Stromal cell of bone marrow (primary cell): ENCODE measurements at places on chromosomes 1 and 21.

GRCh38 chr21:41024746-41025254 lies 143.2 kb upstream of the BACE2 start:
- no peak for DNase-seq

DNA sequence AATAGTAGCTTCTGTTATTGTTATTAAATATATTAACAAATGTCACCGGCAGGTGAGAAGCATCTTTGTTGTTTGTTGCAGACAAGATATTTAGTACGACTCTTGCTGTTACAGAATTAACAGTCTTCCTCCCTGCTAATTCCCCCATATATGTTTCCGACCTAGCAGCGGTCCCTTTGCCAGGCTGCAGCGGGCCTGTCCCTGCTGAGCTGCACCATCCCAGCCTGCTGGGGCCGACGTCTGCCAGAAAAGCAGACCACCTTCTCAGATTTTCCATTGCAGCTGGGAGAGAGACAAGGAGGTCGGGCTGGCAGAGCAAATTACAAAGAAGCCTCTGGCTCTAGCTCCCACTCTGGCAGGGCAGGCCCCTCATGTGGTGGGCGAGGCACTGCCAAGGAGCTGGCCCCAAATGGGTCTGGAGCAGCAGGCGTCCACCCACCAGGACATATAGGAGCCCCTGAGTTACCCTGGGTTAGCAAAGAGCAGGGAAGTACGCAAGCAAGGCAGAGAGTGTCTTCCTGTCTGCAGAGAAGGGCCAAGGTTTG lies 142.7 kb downstream of the FOXD2 start:
- no peak for DNase-seq

DNA sequence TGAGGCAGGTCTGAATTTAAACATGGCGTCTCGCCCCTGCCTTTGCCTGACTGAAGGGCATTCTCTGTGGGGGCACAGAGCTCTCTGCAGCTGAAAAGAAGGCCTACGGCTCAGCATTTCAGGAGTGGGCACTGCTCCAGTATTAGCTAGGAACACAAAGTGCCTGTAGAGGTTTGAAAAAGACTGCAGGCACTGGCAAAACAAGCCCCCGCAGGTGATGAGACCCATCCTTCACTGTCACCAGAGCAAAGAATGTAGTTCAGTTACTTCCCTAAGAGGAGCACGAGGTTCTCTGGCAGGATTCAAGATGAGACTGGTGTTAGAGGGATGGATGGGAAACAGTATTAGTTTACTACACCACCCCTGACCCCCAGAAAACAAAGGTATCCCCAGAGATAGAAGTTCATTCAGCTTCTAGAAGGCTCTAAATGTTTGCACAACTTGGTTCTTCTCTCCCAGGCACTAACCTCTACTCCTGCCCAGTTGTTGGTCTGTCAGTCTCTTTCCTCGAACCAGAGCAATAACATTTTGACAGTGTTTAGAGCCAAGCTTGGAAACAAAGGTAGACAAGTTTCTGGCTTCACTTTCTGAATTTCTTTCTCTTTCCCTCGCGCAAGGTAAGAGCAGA lies 101.9 kb upstream of the KCNE2 start:
- no peak for DNase-seq

DNA sequence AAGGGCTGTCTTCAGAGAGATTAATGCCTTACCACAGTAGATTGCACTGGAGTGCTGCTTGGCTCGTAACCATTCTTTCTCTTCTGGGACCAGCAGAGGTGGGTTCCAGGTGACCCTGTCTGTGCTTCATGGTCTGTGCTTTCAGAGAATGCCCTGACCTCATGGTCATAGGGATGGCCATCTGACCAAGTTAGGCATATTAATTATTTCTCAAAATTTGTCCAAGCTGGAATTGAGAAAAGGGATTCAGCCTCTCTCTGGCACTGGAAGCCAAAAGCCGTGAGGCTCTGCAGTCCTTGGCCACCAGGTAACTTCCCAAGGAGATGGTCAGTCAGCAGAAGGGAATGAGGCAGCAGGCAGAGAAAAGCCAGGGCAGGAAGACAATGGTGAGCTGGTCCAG lies 37.2 kb upstream of the TSPAN2 start:
- no peak for DNase-seq

GRCh38 chr1:113871597-113872113 lies at the start of gene PTPN22:
TSS of gene PTPN22 (minus strand) at chr1:113871712.
- DNase-seq = peak; percentile 74

DNA sequence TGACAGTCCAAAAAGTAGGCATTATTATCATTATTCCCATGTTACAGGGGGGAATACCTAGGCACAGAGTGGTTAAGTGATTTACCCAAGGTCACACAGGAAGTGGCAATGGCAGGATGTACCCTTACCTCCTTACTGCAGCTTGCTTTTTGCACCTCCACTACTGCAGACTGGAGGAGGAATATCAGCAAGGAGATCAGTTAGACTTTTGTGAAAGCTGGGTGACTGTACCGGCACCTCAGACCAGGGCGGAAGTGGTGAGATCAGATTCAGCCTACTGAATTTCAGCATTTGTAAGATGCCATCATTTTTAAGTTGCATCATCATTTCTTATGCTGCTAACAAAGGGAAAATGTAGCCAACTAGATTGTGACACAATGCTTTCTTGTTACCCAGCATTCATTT lies 4.5 kb downstream of the ADARB1 start:
- DNase-seq = peak; percentile 47

- DNase-seq = no peak
Measured at GRCh38 chr21:16678429-16679160, 834.2 kb upstream of the CXADR start.

DNA sequence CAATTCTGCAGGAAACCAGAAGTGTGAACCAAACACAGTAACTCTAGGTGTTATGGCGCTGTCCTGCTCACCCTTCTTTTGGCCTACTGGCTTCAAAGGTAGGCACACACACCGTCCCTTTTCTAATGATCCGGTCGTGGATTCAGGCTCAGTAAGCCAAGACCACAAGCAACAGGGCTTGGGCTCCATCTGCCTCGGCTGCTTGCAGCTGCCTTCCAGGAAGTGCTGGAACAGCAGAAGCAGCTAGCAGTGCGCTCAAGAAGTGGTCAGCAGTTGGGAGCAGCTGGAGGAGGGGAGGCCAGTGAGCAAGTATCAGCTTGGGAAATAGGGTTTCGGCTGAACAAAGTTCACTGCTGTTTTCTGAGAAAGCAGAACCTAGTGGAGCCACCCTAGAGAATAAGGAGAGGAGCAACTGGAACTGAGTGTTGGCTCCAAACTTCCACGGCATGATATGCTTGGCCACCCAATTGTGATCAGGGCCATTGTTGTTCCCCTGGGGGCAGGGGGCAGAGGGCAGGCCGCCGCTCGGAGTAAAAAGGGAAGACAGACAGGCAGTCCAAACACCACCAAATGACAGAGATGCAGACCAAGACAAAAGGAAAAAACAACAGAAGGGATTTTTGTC lies 173.4 kb downstream of the TOMM20 start:
- DNase-seq = peak; percentile 63

GRCh38 chr1:111597426-111597825 lies 22.2 kb upstream of the RAP1A start:
- no peak for DNase-seq

GRCh38 chr1:65791801-65792668 lies 660 bp upstream of the PDE4B start:
- DNase-seq = peak; percentile 11

GRCh38 chr1:205343431-205344065 lies 13.2 kb downstream of the KLHDC8A start:
- no peak for DNase-seq

- DNase-seq = no peak
Measured at GRCh38 chr1:94463056-94463764, 45.0 kb downstream of the ABCD3 start.

- DNase-seq = no peak
Measured at GRCh38 chr1:236492378-236492777, 31.4 kb upstream of the LGALS8 start.

DNA sequence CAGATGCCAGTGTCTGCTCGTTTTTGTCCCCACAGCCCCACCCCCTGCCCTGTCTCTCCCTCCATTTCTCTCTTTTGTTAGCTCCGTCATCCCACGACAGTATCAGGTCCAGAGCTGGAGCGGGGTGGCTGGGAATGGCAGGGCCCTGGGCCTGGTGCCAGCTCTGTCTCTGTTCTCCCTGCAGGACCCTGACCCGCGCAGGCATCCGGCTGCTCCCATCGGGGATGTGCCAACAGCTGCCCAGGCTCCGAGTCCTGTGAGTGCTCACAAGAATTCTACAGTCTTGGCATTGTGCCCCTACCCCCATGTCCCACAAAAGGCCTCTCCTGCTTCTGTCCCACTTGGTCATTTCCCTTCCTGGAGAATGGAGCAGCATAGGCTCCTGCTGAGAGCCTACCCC lies 37.4 kb downstream of the UBE2T start:
- no peak for DNase-seq

DNA sequence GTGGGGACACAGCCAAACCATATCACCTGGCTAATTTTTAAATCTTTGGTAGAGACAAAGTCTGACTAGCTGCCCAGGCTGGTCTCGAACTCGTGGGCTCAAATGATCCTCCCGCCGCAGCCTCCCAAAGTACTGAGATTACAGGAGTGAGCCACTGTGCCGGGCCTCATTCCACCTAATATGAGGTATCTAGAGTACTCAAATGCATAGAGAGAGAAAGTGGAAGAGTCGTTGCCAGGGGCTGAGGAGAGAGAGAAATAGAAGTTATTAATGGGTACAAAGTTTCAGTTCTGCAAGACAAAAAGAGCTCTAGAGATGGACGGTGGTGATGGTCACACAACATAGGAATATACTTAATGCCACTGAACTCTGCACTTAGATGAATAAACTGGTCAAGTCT lies 119.6 kb downstream of the TOMM20 start:
- no peak for DNase-seq

DNA sequence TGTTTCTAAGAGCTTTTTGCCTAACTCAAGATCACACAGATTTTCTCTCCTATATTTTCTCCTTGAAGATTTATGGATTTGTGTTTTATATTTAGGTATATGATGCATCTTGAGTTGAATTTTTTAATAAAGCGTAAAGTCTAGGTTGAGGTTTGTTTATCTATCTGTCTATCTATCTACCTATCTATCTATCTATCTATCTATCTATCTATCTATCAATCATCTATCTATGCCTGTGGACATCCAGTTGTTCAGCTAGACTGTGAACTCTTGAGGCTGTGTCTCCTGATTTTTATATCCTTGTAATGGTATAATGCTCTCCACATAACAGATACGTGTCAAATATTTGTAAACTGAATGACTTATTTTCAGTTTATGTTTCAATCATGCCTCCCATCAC lies 120.1 kb downstream of the DNAH14 start:
- DNase-seq = no peak

GRCh38 chr1:156751451-156751756 lies at the start of gene HDGF:
TSS of gene HDGF (minus strand) at chr1:156751675. CDS start at chr1:156751429, 246 bp downstream.
- no peak for DNase-seq

DNA sequence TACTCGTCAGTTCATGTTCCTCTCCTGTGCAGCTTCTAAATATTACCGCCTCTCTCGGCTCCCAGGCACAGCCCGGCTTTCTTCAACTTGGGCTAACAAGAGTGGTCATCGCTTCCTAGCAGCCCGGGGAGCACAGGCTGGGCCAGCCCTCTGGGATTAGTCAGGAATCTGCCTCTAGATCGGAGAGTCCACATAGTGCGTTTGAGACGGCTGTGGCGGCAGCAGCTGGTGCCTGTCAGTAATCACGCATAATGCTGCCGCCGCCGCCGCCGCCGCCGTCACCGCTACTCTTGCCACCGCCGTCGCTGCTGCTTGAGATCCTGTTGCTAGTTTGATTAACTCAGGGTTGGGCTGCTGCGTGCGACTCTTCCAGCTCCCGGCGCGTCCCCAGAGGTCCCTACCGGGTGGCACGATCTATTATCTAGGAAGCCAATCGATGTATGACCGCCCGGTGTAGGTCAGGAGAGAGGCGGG lies at the start of gene RXRG:
TSS of gene RXRG (minus strand) at position 230 of the 474 bp plus-strand sequence. CDS start 233 bp downstream, outside the sequence.
- no peak for DNase-seq

- no peak for DNase-seq
Measured at GRCh38 chr1:89962742-89963075, 32.2 kb upstream of the ZNF326 start.

DNA sequence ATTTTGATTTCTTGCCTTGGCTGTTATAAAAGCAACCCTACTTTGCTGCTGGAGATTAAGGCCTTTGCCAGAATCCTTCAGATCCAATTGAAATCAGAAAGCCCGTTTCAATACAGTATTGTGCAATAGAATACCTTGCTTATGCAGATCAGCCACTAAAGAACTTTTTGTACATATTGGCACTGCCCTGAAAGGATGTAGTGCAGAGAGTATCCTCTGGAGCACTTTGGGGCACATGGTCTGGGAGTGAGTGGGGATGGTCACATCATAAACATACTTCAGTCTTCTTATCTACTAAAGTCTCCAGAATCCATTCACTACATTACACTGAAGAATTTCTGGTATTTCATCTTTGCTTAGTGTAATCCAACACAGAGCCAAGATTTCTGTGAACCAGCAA lies 189.0 kb downstream of the CENPF start:
- no peak for DNase-seq

DNA sequence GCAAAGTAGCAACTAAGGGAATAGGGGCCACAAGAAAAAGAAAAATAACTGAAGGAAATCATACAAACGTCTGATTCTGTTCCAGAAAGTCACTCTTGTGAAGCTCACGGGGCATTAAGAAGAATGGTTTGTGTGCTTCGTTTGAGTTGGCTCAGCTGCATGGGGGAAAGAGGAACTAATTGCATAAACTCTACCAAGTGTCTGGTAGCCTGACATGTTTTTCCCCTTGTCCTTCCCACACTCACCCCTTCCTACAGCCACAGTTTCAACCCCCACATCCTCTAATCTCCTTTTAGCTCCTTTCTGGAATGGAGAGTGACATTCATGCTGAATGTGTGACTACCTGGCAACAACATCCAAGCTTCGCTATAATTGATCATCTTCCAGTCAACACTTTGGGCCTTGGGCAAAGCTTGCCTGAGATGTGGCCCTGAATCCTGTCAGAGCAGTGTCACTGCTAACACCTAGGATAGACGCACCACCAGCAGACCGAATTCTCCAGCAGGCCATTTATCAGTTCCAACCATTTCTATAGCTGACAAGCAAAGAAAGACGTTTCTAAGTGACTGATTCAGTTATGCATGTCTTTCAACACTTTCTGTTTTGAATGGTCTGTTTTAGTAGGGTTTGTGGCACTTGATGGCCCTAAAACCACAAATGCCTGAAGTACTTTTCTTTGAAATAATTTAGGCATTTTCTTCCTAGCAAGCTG lies 439.6 kb downstream of the TTLL7 start:
- DNase-seq = no peak

- no peak for DNase-seq
Measured at GRCh38 chr1:235673981-235674380, 24.4 kb upstream of the GNG4 start.

- DNase-seq = no peak
Measured at GRCh38 chr1:222750651-222751050, 13.6 kb downstream of the FAM177B start.

GRCh38 chr1:25825605-25826004 lies 5.9 kb downstream of the MTFR1L start:
- DNase-seq = no peak

GRCh38 chr1:44572572-44572879 lies 101.8 kb downstream of the TMEM53 start:
- DNase-seq = no peak

GRCh38 chr1:33072707-33073106 lies 8.2 kb upstream of the AZIN2 start:
- DNase-seq = peak; percentile 78

GRCh38 chr1:183632964-183633363 lies 2.6 kb downstream of the ARPC5 start:
- no peak for DNase-seq

GRCh38 chr21:17506951-17507350 lies 5.9 kb upstream of the CXADR start:
- no peak for DNase-seq
